ENCODE measurements at places on chromosomes 4 and X.

- no peak for DNase-seq
Measured at GRCh38 chr4:143397887-143398286, 61.2 kb downstream of the GAB1 start.

- no peak for DNase-seq
Measured at GRCh38 chr4:6884341-6884870, 25.2 kb upstream of the TBC1D14 start.

- peak; percentile 0 for DNase-seq
Measured at GRCh38 chr4:70183168-70183939, 12.2 kb upstream of the ODAM start.

- DNase-seq: no peak
Measured at GRCh38 chrX:26925088-26925487, 538.1 kb downstream of the PPP4R3C start.

GRCh38 chr4:52192721-52193135, 141.6 kb downstream of the SPATA18 start:
- DNase-seq: no peak

DNA sequence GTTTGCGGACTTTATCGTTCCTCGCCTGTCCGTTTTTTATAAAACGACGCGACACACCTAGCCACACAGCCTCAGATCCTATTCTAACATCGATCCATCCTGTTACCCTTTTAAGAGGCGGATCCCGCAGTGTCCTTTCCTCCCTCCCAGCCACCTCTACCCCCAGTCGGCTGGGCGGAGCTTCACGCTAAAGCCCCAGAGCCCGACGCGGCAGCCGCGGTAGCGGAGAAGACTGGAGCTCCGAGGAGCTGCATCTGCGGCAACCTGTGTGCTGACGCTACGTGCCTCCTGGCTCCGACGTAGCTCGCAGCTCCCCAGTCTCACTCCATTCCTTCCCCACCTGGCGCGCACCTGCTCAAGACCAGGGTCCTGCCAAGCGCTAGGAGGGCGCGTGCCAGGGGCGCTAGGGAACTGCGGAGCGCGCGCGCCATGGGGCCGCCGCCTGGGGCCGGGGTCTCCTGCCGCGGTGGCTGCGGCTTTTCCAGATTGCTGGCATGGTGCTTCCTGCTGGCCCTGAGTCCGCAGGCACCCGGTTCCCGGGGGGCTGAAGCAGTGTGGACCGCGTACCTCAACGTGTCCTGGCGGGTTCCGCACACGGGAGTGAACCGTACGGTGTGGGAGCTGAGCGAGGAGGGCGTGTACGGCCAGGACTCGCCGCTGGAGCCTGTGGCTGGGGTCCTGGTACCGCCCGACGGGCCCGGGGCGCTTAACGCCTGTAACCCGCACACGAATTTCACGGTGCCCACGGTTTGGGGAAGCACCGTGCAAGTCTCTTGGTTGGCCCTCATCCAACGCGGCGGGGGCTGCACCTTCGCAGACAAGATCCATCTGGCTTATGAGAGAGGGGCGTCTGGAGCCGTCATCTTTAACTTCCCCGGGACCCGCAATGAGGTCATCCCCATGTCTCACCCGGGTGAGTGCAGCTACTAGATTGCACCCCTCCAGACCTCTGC, at the start of gene RNF128:
TSS of gene RNF128 (plus strand) at position 217 of the 953 bp plus-strand sequence. CDS start at position 430, 213 bp downstream.
- no peak for DNase-seq

GRCh38 chr4:2874861-2875260, 31.2 kb downstream of the ADD1 start:
- no peak for DNase-seq

DNA sequence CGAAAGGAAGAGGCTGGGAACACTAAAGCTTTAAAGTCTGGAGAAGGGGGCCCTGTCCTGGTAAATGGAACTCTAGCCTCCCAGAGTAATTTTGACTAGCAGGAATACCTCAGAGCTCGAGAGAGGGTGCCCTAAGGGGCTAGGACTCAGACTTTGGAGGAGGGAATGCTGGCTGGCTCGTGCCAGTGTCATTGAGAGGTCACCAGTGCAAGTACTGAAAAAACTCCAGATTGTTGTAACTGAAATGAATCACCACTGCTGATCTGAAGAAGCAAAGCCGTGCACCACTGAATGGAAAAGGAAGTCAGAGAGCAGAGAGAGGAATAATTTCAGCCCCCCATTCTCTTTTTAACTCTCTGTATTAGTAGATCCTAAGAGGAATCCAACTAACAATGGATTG, 690.2 kb downstream of the FAT4 start:
- DNase-seq: no peak

GRCh38 chrX:92270936-92271855, 492.0 kb downstream of the PCDH11X start:
- DNase-seq: no peak

- DNase-seq: no peak
Measured at GRCh38 chrX:107731831-107732502, 43.6 kb downstream of the TSC22D3 start.

DNA sequence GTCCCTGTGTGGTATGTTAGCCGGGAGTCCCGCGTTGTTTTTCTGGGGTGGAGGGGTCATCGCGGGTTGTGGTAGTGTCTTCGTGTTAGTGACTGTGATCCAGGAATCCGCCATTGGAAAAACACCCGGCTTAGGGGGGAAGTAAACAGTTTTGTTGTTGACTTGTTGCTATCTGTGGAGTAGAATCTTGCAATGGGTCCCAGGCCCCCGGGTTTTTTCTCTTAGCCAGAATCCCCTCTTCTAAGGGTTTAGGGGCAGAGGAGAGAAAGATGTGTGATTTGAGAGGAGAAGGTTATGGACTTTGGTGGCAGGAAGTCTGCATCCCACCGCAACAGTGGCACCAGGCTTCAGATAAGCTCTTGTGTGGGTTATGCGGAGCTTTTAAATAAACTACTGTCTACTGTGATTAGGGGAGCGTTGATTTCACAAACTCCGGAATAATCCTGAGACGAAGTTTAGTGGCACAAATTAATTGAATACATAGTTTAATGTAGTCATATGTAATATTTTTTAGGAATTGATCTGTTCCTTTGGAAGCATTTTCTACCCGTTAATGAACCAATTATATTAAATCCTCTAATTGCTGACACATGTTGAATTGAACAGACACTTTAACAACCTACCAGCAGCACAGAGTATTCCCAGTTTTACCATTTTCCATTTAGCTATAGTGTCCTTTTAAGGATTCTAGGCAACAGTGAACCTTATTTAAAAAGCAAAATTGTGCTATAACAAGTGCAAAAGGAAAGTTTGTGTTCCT, 1.4 kb downstream of the DDX3X start:
- DNase-seq: no peak

DNA sequence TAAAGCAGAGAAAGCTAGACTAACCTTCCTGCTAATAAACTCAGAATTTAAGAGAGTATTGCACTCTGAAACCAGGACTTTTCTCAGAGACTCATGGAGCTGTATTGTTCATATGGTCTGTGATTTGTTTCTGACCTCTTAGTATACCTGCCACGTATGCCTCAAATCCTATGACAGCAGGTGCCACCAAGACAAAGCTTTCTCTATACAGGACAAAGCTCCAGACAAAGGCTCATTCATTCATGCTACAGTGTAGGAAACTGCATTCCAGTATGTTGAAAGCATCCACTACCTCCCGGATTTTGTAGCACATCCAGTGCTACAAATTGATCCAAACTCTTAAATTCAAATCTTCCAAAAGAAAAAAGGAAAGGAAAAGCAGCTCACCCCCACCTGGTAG, 178.3 kb downstream of the CHIC2 start:
- DNase-seq: no peak

Data from stimulated activated CD4-positive, alpha-beta T cell treated with anti-CD3 and anti-CD28 coated beads, TNF-alpha, amount 100 ng/mL, for 48 hours (primary cell).